GF-D8 (cell line): ENCODE measurements at places on chromosomes 5 and 9.

GRCh38 chr5:80141681-80142080 is 106.5 kb downstream of the THBS4 start:
- DNase-seq, result no peak

DNA sequence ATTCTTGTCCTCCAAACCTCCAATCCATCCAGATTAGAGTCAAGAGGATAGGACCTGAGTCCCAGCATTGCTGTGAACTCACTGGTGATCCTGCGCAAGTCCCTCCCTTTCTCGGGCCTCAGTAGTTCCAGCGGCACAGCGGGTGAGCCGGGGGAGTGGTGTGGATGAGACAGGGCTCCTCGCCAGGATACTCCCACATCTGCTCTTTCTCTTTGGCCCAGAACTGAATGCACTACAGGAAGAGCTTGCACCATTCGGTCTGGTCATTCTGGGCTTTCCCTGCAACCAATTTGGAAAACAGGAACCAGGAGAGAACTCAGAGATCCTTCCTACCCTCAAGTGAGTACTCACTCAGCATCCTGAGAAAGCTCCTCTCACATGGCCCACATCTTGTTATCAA is 6.3 kb downstream of the GPX3 start:
- no peak for DNase-seq

GRCh38 chr9:106862821-106863720 is at the start of gene ZNF462:
Gene ZNF462 (plus strand): TSS chr9:106863166. CDS start chr9:106923384, 60,218 bp downstream.
- DNase-seq, result no peak

DNA sequence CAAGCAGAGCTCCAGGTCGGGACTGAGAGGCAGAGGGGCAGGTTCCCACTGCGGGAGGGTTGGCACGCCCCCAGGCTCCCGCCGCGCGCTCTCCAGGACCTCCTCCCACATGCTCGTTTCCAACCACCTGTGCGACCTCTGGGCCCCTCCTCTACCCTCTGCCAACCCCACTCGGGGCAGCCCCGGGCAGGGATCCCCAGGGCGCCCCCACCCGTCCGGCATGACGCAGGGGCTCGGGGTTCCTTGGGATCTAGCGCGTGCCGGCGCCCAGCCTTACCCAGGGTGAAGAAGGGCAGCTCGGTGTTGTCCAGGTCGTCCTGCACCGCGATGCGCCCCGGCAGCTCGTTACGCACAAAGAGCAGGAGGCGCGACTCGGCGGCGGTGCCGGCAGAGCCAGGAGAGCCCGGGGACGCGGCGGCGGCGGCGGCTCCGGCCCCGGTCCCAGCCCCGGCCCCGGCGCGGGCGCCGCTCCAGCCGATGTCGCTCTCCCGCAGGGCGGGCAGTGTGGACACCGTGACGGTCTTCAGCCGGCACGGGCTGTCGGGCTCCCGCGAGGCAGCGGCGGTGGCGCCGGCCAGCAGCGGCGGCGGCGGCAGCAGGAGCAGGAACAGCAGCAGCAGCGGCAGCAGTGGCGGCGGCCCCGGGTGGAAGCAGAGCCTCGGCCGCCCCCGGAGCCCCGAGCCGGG is 494 bp downstream of the ASTN2 start:
- no peak for DNase-seq

GRCh38 chr9:6910032-6910431 is 152.3 kb downstream of the KDM4C start:
- DNase-seq, result no peak

DNA sequence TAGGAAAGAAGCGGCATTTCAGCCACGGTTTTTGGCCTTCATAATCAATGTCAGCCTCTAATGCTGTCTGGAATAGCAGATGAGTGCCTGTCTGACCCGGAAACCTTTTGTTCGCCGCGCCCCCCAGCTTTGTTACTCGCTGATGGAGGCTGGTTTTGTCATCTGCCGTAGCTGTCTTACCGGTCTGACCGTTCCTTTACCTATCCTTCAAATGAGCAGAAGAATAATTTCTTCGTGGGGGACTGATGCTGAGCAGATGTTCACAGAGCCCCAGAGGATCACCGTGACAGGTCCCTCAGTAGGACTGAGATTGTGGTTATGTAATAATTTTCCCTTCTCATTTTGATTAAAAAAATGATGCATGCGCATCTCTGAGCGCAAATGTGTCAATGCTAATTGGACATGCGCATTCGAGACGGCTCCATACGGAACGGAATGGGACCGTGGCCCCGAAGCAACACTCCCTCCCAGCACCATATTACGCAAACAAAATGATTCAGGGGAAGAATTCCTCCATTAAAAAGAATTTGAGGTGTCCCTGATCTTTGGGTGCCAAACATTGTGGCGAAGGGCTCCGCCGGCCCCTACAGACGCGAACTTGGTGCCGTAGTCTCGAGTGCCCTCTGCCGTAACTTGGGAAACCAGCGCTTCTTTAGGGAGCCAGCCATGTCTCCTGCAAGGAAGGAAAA is 27.6 kb downstream of the TLX3 start:
- no peak for DNase-seq

GRCh38 chr9:70557661-70558369 is 143.4 kb upstream of the KLF9 start:
- DNase-seq, result no peak

DNA sequence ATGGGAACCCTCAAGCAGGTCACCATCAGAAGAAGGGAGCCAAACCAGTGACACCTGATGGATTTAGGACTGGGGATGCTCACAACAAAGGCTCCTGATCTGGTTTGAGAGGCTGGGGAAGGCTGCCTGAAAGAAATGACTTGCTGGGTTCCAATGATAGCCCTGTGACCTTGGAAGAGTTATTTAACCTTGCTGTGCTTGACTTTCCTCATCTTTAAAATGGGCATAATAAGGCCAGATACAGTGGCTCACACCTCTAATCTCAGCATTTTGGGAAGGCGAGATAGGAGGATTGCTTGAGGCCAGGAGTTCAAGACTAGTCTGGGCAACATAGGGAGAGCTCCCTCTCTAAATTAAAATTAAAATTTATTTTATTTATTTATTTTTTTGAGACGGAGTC is 63.6 kb upstream of the PSD2 start:
- no peak for DNase-seq

DNA sequence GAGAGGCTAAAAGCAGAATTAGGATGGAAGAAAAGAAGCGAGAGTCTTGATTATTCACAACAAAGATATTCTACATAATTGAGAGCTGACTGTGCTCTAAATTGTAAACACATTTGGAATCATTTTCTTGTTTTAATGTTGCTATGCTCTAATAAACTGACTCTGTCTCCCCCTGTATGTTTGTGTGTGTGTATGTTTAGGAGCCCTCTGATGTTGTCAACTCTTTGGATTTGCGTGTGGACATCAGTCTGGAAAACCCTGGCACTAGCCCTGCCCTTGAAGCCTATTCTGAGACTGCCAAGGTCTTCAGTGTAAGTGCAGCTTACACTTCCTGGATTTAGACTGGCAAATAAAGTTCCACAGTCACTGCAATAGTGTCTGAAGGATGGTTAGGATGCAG is 37.8 kb downstream of the MOCS2 start:
- no peak for DNase-seq

- no peak for DNase-seq
These were observed 20.6 kb downstream of the DMAC1 start for GRCh38 chr9:7778851-7779600.

DNA sequence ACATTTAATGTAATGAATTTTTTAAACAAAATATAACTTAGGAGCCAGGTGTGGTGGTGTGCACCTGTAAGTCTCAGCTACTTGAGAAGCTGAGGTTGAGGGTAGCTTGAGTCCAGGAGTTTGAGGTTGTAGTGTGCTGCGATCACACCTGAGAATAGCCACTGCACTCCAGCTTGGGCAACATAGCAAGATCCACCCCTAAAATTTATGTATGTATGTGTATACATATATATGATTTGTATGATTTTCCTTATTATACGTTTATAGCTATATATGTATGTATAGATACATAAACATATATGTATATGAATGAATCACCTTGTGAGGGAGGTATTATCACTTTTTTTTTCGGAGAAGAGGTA is 653 bp upstream of the CCNI2 start:
- DNase-seq, result no peak

DNA sequence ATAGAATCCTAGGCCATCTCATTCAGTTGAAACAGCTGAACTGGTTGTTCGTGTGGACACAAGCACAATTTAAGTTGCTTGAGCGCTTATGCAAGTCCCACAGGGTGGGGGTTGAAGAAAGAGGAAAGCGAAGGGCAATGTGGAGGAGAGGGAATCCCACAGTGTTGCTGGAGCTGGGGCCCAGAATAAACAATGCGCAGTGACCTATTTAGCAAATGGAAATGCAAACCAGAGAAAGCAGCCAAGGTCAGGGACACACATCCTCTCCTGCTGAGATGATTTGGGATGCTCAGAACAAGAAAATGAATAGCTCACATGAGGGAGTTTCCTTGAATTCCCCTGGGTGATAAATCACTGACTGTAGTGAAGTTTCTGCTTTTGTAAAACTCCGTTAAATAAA is 838.3 kb downstream of the TLE4 start:
- DNase-seq, result no peak
